Thoracic aorta (tissue), 2 donors: ENCODE measurements at places on chromosomes 2 and 18.
A peak's percentile ranks its signal among the peaks of the same experiment; 100 is the strongest.

- no peaks in the 10 kb centered on the region for H3K36me3 ChIP-seq
- H3K4me3 ChIP-seq: no peak overlapping the region
- no peaks in the 10 kb centered on the region for H3K4me1 ChIP-seq
Measured at GRCh38 chr2:25587361-25587760, 86.0 kb downstream of the DTNB start.

DNA sequence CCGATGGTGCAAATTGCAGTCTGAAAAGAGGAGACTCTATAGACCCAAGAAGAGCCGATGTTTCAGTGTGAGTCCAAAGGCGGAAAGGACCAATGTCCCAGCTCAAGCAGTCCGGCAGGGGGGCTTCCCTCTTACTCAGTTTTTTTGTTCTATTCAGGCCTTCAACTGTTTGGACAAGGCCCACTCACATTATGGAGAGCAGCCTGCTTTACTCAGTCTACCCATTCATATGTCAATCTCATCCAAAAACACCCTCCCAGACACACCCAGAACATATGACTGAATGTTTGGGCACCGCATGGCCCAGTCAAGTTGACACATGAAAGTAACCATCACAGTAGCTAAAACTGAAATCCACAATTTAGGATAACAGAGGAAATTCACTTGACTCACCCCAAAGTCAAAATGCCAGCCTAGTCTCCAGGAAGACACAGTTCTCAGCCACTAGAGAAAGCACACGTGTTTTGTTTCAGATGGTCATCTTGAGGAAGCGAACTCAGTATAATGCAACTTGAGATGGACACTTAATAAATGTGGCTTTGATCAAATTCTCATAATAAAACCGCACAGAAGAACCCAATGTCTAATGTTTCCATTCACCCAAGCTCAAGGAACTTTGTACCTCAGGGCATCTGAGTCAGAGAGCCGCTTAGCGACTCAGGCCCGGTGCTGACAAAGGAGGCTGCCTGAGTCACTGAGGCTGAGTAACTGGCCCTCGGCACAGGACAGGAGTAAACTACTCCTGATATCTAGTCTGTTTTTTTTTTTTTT, 2.4 kb downstream of the FHL2 start:
- H3K27ac ChIP-seq: no peak overlapping the region
- peak; percentile 33 for DNase-seq
- H3K4me1 ChIP-seq: peaks cover 8% of the 10 kb centered on the region
- no peaks in the 10 kb centered on the region for H3K36me3 ChIP-seq

- no peaks in the 10 kb centered on the region for H3K27me3 ChIP-seq
- peaks cover 4% of the 10 kb centered on the region for H3K4me1 ChIP-seq
- H3K36me3 ChIP-seq: no peaks in the 10 kb centered on the region
- no peak overlapping the region for H3K4me3 ChIP-seq
Measured at GRCh38 chr2:149860276-149860921, 272.8 kb upstream of the MMADHC start.

DNA sequence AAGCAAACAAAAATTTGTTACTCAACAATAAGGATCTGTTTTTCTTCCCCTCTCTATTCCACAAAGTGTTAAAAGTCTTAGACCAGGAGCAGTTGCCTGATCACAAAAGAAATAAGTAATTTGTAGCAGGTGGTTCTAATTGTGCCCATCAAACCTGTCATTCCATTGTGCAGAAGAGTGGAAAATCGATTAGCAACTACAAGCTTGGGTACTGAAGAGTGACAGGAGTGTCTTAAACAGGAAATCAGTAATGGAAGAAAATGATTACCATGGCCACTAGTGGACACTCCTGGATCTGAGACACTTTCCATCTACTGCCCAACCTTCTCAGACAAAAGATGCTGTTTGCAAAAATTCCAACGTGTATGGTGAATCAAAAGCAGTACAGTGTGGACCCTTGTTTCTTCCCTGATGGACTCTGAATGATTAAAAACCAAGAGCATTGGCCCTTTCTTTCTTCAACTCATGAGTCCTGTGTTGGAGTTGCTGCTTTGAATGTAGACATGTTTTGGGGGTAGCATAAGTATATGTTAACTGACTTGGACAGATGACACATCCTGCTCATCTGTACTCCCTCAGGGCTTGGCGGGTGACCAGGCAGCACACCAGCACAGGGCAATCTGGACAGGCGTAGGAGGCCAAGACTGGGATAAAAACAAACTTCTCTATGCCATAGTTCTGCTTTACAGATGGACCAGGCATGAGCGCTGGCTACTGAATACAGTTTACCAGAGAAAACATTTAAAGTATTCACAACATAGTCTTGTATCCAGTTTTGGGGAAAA, 51.9 kb downstream of the PLA2R1 start:
- H3K36me3 ChIP-seq: peaks cover 5% of the 10 kb centered on the region
- DNase-seq: no peak
- H3K27ac ChIP-seq: no peak overlapping the region
- H3K27me3 ChIP-seq: no peaks in the 10 kb centered on the region
- H3K4me3 ChIP-seq: no peak overlapping the region

DNA sequence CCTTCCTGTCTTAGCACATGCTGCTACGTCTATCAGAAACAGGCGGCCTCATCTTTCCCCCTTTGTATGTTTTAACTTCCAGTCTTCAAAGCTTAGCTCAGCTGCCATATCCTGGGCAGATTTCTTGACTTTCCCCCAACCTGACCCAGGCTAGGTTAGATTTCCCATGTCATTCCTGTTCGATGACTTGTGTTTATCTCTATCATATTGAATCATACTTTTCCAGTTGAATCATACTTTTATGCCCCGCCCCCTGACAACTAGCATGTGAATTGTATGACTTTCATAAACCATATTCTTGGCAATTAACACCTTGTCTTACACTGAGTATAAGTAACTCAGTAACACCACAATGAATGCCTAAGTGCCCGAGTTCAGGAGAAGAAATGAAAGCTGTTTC, 128.3 kb downstream of the CYRIA start:
- H3K4me3 ChIP-seq: no peak overlapping the region
- H3K4me1 ChIP-seq: no peaks in the 10 kb centered on the region
- no peaks in the 10 kb centered on the region for H3K36me3 ChIP-seq

DNA sequence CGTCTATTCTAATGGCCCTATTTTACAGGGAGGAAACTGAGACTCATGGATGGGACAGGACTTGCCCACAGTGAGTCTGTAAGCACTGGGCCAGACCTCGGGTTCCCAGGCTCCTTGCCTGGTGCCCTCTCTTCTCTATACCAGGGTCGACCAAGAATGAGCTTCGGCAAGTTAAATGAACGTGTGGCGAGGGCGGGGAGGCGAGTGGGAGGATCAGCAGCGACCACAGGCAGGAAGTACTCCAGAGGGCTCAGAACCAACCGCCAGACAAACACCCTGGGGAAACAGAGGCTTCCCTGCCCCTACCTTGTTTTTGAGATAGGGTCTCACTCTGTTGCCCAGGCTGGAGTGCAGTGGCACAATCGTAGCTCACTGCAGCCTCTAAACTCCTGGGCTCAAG, 177.7 kb upstream of the SMAD2 start:
- no peaks in the 10 kb centered on the region for H3K4me1 ChIP-seq
- H3K4me3 ChIP-seq: no peak overlapping the region
- H3K27me3 ChIP-seq: no peaks in the 10 kb centered on the region
- no peaks in the 10 kb centered on the region for H3K36me3 ChIP-seq
- H3K27ac ChIP-seq: no peak overlapping the region
